ENCODE measurements at places on chromosomes 16 and 17.

DNA sequence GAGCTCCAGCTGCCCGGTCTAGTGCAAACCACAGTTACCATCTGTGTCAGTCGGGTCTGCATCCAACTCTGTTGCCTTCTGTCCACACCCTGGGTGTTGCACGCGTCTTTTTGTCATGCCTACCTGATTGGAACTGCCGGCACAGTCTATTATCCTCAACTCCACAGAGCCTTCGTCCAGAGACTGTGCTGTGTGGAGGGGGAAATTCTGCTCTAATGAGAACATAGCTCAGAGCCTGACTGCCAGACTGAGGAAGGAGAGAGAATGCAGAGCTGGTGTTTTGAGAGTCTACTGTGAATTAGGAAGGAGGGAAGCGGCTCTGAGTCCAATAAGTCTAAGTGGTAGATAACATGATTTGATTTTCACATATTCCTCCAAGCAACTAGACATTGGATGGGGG lies 68.3 kb upstream of the GPR139 start:
- DNase-seq, result no peak

GRCh38 chr16:530111-530817 lies 2.8 kb downstream of the CAPN15 start:
- DNase-seq, result no peak

GRCh38 chr17:48490451-48490892 lies 40.3 kb downstream of the HOXB1 start:
- no peak for DNase-seq

DNA sequence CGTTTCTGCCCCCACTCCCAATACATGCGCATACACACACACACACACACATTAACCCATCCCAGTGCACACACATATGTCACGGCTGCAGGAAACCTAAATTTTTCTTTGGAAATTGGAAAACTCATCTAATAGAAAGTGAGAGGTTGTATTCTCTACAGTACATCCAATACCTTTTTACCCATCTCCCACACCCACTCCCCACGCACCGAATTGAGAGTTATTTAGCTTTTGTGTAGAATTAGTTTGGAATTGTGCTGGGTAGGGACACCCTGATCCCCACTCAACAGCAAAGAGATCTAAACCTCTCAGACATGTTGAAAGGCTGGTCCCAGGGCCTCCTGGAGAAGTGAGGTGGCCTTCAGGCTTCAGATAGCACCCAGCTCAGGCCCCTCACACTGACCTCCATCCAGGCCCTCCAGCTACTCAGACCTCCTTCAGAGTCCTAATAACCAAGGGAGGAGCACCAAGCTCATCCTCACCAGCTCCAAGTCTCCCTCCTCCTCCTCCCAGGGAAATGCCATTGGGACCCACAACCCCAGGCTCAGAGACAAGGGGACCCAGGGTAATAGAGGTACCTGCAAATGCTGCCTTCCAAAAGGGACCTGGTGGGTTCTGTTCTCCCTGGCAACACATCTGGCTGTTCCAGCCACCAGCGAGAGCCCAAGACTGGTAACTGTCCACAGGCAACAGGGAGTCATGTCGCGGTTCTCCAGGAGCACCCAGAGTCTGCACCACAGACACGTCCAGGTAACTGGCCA lies 955 bp downstream of the HOXB13 start:
- DNase-seq, result no peak

- DNase-seq, result no peak
These were observed 24.8 kb downstream of the CD300LF start for GRCh38 chr17:74687886-74688285.

DNA sequence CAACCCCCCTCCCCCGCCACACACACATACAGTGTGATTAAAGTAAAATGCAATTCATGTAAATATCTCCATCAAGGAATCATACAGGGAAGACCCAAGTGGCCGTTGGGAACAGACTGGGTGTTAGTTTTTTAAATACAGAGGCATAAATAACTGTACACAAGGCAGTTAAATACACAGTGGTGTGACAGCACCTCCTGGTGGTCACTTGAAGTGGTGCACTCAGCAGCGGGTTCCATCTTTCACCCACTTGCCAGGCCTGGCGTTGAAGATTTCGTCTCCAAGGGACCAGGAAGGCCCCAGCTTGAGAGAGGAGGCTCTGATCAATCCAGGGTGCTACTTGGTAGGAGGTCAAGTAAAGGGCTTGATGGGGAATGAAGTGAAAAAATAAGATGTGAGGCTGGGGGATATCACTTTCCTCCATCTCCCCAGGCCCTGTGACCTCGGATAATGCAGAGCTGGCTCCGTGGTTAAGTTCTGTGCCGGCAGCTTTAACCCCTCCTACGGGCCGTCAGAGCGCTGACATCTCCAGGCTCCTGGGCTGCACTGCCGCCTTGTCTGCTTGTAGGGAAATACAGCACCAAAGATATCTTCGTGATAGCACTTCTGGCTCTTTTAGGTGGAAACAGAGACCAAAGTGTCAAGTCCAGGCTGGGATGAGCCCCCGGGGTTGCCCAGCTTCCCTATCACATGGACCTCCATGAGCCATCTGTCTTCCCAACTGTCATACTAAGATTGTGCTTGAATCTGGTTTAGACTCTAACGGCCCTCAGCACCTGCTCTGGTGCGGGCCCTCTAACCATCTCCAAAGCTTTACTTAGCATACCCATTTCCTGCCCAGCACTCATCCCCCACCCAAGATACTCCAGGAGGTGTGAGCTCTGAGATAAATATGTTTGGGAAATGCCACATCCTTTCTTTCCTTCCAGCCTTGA lies 20.7 kb downstream of the LGALS9 start:
- no peak for DNase-seq

- no peak for DNase-seq
These were observed 49.7 kb downstream of the STAT3 start for GRCh38 chr17:42338427-42338985.

GRCh38 chr17:79338604-79339003 lies 264.0 kb downstream of the ENGASE start:
- DNase-seq, result no peak

DNA sequence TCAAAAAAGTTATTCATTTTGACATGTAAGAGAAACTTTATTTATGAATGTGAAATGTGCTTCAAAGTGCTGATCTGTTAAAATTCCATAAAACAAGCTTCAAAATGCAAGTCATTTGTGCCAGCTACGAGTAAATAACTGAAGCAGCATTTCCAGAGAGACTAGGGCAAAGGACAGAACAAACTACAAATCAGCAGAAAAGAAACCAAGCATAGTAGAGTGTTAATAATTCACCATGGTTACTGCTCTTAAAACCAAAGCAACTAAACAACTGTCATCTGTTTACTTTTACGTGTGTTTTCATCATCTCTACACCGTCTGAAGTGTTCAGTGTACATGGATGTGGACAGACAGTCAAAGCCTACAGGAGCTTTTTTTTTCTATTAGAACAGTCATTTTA lies 1.6 kb upstream of the ASPA start:
- DNase-seq, result no peak

DNA sequence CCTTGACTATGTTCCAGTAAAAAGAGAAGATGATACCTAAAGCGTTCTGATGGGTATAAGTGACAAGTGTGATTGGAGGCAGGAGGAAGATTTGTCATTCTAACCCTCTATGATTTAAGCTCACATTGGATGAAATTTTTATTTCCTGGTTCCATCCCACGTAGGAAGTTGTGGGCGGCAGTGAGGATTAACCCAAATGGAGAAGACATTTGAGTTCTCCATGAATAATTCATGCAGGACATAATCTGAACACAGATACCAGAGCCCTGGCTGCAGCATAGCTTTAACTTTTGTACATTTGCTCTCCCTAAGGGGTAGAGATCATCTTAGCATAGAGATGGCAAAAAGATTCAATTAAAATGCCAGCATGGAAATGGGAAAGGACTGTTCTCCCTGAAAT lies 146.3 kb downstream of the SLC39A11 start:
- DNase-seq, result no peak

- no peak for DNase-seq
These were observed 13.3 kb downstream of the USP10 start for GRCh38 chr16:84712801-84713775.

GRCh38 chr17:32112416-32112815 lies 29.9 kb upstream of the RHOT1 start:
- no peak for DNase-seq

DNA sequence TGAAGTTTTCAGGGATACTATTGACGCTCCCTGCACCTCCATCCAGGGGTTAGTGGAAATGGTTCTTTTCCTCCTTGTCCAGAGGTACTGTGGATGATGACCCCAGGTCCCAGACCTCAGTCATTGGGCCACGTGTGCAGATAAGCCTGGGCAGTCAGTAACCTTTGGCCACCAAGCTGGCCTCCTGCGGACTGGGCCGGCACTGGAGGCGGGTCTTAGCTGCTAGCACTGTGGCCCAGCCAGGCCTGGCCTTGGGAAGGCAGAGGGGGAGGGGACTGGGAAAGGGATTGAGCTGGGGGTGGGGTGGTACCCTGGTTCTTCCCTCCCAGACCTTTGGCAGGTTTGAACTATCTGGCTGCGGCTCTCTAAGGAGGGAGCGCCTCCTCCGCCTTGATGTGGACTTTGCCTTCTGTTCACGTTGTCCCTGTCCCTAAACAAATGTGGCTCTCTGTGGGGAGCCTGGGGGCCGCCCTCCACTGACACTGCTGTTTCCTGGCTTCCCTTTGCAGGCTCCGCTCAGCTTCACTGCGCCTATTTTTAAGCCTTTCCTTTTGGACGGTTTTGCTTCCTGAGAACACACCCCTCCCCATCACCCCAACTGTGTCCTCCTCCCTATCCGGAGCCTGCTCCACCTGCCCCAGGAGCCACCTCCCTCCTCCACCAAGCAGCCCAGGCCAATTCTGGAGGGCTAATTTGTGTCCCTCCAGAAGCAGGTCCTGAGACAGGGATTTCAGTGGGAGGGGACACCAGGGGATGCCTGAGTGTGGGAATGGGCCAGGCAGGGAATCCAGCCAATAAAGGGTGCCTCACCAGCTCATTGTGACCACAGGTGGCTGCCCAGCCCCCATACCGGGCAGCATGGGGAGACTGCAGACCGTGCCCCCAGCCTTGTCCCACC lies 251.9 kb downstream of the SEC14L1 start:
- no peak for DNase-seq

GRCh38 chr17:66655861-66656260 lies 179.1 kb upstream of the CACNG5 start:
- DNase-seq, result no peak

DNA sequence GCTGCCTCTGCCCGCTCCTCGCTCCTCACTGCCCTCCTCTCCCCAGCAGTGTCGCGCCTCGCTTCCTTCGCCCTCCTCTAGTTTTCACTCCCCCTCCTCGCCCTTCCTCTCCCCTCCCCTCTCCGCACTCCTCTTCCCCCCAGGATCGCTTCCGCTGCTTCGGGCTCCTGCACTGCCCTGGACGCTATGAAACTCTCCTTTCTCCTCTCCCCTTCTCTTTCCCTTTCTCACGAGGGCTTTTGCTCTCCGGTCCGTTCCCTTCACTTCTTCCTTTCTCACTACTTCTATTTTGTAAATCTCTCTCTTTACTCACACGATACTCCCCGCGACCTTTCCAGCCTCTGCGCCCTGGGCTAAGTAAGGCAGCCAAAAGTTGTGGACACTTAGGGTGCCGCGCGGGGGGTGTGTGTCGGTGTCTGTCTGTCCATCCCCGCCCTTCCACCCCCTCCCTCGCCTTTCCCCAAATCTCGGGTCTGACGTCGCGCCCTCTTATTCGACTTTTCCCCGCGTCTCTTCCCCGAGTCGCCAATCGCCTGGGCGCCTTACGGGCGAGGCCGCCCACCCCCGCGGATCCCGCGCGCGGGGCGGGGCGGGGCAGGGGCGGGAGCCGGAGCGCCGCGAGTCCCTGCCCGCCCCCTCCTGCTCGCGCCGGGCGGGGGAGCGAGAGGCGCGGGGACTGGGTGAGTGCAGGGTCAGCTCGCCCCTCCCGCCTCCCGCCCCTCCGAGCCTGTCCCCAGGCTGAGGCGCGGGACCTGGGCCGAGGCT lies at the start of gene IRX3:
IRX3 (minus strand) TSS at position 422 of the 765 bp plus-strand sequence. CDS start 737 bp downstream, outside the sequence.
- DNase-seq, result peak; percentile 87

GRCh38 chr16:27304102-27304501 lies 9.7 kb upstream of the IL4R start:
- DNase-seq, result no peak

DNA sequence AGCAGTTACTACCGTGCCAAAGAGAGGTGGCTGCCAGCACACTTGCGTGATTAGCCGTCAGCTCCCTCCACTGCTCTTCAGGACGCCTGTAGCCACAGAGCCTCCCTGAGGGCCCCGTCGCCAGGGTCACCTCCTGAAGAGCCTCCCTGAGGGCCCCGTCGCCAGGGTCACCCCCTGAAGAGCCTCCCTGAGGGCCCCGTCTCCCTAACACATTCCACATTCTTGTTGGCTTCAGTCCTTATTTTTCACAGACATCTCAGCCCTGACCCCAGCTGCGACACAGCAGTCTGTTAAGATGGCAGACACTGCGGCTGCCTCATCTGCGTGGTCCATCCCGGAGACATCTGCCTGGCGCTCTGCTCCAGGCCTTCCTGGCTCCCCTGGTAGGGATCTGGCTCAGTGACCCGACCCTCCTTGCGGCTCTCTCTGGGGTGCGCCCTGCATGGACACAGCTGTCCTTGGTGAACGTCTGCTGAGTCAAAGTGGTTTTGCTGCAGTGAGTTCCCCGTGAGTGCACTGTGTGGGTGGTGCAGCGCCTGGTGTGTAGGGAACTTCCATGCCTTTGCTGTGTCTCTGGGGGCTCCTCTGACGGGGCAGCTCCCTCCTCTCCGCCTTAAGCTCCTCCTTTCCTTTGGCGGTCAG lies 11.4 kb downstream of the ACSF3 start:
- DNase-seq, result no peak

- DNase-seq, result no peak
These were observed 1.1 kb downstream of the CES2 start for GRCh38 chr16:66936462-66936861.

GRCh38 chr16:2531371-2531695 lies at the start of gene CEMP1:
Gene CEMP1 (minus strand): TSS chr16:2531408. CDS start chr16:2531073, 335 bp downstream.
- no peak for DNase-seq

DNA sequence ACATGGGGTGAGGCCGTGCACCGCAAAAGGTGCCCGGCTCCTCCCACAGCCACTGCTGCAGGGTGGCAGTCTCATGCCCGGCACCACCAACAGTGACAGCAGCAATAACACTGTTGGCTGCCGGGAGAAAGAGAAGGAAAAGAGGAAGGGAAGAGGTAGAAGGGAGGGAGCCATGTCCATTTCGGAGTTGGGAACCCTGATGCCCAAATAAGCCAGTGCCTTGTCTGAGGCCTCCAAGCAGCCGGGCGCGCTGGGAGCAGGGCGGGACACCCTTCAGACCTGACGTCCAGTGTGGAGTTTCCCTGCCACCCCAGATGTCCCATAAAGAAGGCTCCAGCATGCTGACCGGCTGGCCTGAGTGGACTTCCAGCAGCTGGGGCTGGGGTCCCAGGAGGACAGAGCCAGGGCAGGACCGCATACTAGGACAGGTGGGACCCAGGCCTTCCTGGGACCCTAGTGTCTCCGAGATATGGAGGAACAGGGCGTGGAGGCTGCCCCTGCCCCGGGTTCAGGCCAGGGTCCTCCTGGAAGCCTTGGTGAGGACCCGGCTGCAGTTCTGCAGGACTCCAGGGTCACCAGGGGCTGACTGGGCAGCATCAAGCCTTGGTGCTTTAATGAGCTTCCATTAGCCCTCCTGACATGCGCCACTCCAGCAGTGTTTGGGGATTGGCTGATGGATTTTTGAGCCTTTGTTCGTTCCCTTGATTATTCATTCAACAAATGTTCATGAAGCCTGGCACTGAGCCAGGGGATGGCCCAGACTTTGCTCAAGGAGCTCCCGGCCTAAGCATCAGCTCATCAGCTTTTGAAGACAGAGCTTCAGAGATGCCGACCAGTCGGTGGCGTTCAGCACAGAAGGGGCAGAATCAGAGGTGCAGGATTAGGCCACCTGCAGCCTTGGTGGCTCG lies 223.6 kb upstream of the CIBAR2 start:
- peak; percentile 40 for DNase-seq

GRCh38 chr16:57577214-57577613 lies 34.8 kb downstream of the ADGRG5 start:
- no peak for DNase-seq

GRCh38 chr17:82490512-82491195 lies 28.9 kb upstream of the FOXK2 start:
- DNase-seq, result no peak
